ENCODE measurements at places on chromosomes 2 and 18.

DNA sequence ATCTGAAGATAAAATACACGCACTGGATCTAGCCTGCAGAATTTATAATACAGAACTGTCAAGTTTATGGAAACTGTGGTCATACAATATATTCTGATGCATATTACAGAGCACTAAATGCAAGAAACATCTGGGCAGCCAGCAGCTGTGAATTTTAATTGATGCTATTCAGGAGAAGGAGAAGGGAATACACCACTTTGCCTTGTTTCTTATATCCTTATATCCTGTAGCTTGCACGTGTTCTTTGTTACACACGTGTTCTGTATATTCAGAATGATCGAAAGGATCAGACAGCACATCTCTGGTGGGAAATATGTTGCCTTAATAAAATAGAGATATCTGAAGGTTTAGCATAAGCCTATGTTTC, 335.8 kb downstream of the AGPS start:
- no peak for DNase-seq

DNA sequence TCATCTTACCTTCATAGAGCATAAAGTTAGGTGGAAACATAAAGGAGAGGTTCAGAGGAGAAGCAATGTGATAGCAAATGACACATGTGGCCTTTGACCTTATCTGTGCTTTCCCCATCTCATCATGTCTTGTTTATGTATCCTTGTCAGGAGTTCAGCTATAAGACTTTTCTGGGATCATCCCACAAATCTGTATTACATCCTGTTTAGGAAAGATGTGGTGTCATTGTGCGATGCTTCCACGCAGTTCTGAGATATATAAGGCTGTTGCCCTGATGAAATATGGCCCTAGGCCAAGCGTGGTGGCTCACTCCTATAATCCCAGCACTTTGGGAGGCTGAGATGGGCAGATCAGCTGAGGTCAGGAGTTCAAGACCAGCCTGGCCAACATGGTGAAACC, 15.5 kb upstream of the MGAT5 start:
- DNase-seq = no peak

GRCh38 chr2:174662459-174662858, 64.9 kb upstream of the WIPF1 start:
- DNase-seq = no peak

DNA sequence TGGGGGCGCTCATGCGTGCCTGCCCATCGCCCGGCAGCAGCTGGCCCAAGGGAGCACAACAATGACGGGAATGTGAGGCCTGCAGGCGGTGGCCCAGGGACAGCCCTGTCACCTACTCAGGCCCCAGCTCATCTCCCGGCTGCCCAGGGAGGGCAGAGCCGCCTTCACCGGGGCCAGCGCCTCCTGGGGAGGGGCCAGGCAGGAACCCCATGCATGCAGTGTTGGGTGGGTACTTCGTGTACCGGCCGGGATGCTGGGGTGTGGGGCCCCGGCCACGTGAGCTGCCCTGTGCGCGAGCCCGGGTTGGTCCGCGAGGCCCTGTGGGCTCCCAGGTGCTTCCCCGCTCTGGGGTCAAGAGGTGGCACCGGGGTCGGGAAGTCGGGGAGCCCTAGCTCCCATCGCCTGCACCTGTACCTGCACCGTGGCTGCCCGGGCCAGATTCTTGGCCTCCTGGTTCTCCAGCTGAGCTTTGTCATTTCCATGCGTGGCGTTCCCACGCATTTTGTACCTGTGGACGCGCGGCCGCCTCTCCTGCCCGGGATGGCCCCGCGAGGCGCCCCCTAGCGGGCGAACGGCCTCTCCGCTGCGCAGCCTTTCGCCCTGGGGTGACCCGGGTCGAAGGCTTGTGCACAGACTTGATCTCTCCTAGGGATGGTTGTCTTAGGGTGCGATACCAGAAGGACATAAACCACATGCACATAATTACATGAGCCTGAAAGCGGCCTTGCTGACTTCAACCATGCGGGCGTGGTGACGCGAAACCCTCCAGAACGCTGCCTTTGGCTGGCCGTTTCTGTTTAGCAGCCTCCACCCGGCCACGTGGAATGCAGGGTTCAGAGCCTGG, 950 bp downstream of the KLHL30 start:
- no peak for DNase-seq

DNA sequence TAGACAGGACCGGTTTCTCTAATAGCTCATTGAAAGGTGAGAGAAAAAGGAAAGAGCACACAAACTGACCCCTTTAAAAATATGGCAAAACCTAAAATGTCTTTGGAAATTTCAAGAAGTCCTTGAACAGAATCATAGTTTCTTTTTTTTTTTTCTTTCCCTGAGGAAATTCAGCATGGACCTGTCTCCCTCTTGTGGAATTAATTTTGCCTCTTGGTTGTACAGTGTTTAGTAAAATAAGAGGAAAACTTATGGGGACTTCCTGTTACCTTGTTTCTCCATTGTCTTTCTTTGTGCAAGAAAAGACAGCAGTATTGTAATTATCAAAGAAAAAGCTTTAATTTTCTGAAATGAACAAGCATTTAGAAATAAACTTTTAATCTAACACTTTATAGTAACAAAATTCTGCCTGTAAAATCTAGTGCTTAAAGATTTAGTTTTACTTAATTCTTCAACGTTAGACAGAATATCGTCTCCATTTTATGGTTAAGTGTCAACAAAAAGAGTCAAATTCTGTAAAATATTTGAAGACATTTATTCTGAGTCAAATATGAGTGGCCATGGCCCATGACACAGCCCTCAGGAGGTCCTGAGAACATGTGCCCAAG, 176.3 kb upstream of the NABP1 start:
- no peak for DNase-seq

DNA sequence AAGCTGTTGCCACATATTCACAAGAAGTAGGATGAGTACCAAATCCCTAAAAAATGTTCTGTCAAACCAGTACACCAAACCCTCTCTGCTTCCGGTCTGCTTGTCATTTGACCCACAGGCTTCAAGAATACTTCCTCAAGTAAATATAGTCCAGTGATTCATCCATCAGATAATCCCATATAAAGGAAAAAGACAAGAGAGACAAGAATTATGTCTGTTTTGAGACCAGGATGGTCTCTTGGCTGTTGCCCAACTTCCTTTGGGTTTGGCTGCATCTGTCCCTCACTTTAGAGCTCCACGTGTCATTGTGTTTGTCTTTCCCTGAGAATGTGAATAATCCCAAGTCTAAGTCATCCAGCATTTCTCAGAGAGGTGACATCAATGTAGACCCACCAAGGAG, 91.5 kb upstream of the NRP2 start:
- no peak for DNase-seq

GRCh38 chr18:67359873-67360838, 156.4 kb downstream of the DSEL start:
- DNase-seq = no peak

GRCh38 chr2:31237348-31238017, 3.5 kb downstream of the EHD3 start:
- DNase-seq = no peak

Data from esophagus squamous epithelium (tissue), 5 donors.